Suppressor macrophage treated with lipopolysaccharide for 1 hour (primary cell): ENCODE measurements at places on chromosomes 2 and 18.
A peak's percentile ranks its signal among the peaks of the same experiment; 100 is the strongest.

- DNase-seq: no peak
Measured at GRCh38 chr2:60693551-60693950, 62.5 kb upstream of the PAPOLG start.

GRCh38 chr2:211159972-211160371 lies 603.6 kb downstream of the CPS1 start:
- DNase-seq: no peak

- no peak for DNase-seq
Measured at GRCh38 chr18:35164133-35164532, 76.7 kb upstream of the ZNF397 start.

DNA sequence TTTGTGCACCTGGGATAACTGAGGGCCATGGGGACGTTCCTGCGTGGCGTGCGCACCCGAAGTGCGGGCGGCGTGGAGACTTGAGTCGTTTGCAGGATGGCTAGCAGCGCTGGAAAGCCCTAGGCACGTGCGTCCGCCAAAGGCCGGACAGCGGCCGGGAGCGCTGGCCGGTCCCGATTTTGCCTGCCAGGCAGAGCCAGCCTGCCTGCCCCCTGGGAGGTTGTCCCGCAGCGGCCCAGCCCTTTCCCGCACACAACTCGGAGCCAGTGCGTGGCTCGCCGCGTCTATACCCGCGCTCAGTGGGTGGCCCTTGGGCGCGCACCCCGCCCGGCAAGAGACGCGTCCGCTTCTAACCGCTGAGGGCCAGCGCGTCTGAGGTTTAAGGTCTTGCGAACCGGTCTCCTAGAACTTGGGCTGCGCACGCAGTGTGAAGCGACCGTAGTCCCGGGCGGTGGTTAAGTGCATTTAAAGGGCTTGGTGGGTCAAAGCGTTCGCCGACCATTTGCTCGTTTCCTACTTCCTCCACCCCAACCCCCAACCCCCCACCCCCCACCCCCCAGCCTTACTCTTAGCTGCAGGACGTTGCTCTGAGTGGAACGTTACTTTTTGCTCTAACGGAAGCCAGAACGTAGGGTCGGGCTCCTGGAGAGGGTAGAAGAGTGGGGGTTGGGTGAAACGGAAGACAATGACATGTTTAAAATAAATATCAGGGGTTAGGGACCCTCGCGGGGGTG lies 627 bp downstream of the CDCA7 start:
- peak; percentile 51 for DNase-seq

GRCh38 chr2:224884188-224884587 lies 158.1 kb downstream of the DOCK10 start:
- DNase-seq: peak; percentile 64

- no peak for DNase-seq
Measured at GRCh38 chr2:152508446-152508845, 173.5 kb downstream of the FMNL2 start.

DNA sequence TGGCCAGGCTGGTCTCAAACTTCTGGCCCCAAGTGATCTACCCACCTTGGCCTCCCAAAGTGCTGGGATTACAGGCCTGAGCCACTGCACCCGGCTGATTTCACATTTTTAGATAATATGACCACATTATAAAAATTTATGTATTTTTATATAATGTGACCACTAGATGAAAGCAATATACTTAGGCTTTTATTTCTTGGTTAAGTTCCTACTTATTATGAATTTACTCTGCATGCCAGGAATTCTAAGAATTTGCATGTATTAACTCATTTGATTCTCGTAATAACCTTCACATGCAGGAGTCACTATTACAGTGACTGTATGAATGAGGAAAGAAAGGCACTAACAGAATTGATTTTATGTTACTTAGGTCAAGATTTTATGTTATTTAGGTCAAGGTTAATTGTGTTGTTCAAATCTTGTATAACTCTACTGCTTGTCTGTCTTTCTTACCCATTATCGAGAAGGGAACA lies 25.6 kb upstream of the CASP8 start:
- DNase-seq: no peak

DNA sequence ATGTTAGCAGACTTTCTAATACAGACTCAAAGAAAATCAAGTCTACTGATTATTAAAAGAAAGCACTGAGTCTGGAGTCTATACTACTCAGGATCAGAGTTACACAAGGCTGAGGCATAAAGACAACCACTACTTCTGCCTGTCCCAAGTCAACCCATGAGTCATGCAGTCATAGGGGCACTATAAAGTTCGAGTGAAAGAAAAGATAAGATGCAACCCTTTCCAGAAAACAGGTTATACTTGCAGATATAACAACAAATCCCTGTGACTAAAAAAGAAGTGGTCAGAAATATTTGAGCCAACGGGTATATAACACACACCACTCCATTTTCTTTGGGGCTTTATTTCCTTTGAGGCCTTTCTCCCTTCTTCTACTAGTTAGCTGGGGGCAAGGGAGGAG lies 18.6 kb upstream of the SCRN3 start:
- peak; percentile 41 for DNase-seq

DNA sequence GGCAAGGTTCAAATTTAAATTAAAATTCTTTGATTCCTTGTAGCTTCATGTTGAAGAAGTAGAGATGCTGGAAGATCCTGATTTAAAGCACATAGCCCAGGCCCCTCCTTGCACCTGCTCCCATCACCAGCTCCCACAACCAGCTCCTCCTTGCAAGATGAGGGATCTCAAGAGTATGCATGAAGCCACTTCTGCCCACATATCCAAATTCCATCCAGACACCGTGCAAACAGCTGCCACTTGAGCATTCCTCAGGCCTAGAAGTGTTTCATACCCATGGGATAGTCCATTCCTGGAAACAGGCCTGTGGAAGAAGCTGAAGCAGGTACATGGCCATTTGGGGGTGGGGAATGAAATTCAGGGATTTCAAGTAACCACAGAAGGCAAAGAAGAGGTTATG lies 32.4 kb upstream of the ITPRID2 start:
- no peak for DNase-seq

DNA sequence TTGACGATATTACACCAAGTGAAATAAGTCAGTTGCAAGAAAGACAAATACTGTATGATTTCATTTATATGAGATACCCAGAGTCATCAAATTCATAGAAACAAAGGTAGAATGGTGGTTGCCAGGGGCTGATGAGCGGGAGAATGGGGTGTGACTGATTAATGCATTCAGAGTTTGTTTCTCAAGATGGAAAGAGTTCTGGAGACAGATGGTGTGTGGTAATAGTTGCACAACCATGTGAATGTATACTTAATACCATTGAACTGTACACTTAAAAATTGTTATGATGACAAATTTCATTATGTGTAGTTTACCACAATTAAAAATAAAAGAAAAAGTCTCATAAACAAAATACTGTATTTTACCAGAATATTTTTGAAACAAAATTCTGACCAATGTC lies 117.3 kb downstream of the PIGN start:
- peak; percentile 14 for DNase-seq

GRCh38 chr18:79912409-79912991 lies 39.0 kb downstream of the SLC66A2 start:
- no peak for DNase-seq

DNA sequence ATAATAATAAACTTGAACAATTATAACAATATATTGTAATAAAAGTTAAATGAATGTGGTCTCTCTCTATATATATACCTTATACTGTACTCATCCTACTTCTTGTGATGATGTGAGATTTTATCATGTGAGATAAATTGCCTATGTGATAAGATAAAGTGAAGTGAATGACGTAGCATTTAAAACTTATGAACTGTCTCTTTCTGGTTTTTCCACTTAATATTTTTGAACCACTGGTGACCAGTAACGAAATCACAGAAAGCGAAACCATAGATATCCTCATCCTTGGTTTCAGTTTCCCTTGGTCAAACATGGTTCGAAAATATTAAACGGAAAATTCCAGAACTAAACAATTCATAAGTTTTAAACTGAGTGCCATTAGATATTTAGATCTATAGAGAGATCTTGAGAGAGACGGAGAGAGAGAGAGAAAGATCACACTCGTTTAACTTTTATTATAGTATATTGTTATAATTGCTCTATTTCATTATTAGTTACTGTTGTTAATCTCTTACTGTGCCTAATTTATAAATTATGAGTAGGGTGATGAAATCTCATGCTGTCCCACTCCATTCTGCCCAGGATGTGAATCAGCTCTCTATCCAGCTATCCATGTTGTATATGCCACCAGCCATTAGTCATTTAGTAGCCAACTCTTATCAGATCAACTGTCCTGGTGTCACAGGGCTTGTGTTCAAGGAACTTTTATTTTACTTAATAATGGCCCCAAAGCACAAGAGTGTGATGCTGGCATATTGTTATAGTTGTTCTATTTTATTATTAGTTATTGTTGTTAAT lies 156.8 kb downstream of the THADA start:
- DNase-seq: peak; percentile 72

GRCh38 chr2:105750735-105751134 lies 6.0 kb downstream of the NCK2 start:
- DNase-seq: no peak

GRCh38 chr18:35050028-35050546 lies 8.9 kb downstream of the MAPRE2 start:
- DNase-seq: peak; percentile 62

- DNase-seq: peak; percentile 62
Measured at GRCh38 chr2:200615247-200615646, 29.4 kb downstream of the AOX1 start.

- DNase-seq: no peak
Measured at GRCh38 chr2:67561457-67561965, 164.4 kb downstream of the ETAA1 start.
